ENCODE measurements at places on chromosomes 7 and 10. TPM values are rescaled to one million over a fixed set of nuclear protein-coding genes. Genes with fewer than 3 reads are reported as not detected.

DNA sequence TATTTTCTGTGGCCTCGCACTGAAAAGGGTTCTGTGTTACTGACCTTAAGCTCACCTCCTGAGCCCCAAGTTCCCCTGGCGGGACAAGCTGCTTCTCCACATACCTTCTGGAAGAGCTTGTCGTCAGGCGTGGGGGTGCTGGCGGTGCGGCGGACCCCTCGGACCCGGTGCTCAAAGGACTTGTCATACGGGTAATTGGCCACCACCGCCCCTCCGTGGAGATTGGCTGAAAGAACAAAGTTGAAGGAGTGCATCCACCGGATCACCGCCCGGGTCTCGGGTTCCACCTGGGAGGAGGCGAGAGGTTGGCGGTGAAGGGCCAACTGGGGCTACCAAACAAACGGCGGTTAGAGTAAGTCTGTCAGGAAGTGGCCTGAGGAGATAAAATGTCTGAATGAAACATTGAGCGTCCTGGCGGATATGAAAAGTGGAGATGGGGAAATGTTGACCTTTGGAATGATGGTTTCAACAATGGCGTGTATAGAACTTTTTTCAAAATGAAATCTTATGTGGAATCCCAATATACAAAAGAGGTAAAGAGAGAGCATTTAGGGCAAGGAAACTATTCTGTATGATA is 16.5 kb downstream of the CPN1 start:
- DNase-seq: no peak

MSS51 gene
- 0.39 TPM for total RNA-seq

DNA sequence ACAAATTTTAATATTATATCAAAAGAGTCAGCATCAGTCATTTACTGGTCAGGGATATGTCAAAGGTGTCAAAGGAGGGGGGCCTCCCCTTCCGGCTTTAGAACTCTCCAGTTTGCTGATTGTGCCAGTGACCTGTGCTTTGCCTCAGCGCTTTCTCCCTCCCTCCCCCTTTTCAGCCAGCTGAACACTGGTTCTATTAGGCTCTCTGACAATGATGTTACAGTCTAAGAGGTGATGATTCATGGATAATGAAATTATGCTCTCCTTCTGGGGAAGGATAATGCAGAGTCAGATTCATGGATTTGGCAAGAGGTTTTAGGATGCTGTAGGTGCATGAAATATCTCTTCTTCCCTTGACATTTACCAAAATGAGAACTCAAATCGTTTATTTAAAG is 6.1 kb downstream of the LRRTM3 start:
- DNase-seq: no peak

DNA sequence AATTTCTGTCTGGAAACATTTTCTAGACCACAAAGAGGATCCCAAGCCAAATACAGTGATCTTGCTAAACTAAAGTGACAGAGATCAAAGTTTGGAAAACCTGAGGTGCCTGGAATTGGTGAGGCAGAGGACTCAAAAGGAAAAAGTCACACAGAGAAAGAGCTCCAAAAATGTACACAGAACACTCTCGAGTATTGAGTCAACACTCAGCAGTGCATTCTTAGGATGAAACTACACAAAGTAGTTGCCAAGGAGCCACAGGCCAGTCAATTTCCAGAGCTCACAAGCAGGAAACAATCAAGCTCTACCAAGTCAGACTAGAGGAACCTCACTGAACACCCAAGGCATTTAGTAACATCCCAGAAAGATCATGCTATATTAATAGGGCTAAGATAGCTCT is 61.3 kb downstream of the MICU1 start:
- DNase-seq: no peak

DNA sequence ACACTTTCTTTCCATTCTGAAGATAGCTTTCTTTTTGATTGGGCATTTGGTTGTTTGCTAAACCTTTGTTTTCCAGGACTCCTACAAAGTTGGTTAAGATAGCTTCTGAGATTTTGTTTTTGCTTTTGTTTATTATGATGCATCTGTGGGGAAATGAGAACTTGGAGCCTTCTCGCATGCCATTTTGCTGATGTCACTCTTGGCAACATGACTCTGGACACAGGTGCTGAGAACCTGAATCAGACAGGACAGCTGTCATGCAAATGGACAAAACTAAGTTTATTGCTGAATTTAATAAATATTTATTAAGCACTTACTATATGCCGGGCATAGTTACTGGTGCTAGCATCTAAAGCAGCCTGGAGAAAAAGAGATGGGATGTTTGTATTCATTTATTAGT is 274.1 kb downstream of the ZEB1 start:
- DNase-seq: no peak

TMEM243 gene
- 8.7 TPM for total RNA-seq

GRCh38 chr10:114151486-114151885 is 22.5 kb downstream of the CCDC186 start:
- DNase-seq: peak; percentile 91

- no peak for DNase-seq
These were observed 342.7 kb downstream of the CXCL12 start for GRCh38 chr10:44042075-44042770.

DNA sequence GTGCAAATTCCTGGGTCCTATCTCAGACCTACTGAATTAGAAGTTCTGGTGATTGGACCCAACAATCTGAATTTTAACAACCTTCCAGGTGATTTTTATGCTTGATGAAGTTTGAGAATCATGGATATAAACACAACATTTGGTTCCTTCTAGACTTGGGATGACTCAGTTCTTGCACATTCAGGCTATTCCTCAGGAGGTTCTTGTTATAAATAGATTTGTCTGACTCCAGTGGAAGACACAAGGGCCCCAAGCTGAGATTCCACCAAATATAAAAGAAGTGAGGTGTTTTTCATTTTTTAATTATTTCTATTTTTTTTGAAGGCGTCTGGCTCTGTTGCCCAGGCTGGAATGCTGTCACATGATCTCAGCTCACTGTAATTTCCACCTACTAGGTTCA is 9.4 kb upstream of the TAS2R16 start:
- DNase-seq: no peak

DNA sequence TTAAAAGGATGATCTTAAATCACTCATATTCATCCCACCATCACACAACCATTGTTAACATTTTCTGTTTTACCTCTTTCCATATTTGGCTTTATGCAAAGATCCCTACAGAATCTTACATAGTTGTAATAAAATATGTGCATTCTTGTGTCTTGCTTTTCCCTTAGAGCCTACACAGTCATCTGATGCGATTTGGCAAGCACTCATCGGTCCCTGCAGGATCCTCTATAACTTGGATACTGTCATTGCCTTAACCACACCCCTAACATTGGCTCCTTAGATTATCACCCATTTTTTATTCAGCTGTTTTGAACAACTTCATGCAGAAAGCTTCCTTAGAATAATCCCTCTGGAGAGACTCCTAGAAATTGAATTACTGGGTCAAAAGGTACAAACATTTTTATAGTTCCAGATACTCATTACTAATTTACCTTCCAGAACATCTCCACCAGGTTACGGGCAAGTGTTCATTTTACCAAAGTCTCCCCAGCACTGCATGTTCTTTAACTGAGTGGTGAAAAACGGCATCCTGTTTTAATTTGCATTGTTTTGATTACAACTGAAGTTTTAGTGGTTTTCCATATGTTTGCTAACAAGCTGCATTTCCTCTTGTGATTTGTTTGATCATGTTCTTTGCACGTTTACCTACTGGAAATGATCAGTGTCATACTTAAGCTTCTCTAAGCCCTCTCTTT is 268.3 kb downstream of the GRID1 start:
- DNase-seq: no peak

DNA sequence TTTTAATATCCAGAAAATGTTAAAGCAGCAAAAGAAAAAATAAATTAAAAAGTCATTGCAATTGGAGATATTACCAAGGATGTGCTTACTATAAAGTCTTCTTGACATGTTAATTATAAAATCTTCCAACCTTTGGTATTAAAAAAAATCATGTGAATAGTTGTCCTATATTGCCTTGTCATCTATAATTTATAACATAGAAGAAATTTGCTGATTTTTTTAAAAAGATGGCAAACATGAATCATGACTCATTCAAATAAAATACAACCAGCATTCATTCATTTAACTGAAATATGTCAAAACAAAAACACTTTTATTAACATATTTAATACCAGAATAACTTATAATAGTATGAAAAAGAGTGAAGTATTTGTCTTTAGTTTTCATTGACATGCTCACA is 72.6 kb downstream of the MKX start:
- no peak for DNase-seq

ANKRD22 gene
- not detected for total RNA-seq

GRCh38 chr7:138512885-138513284 is 52.8 kb downstream of the TRIM24 start:
- no peak for DNase-seq

NRAP gene
- total RNA-seq: not detected

DNA sequence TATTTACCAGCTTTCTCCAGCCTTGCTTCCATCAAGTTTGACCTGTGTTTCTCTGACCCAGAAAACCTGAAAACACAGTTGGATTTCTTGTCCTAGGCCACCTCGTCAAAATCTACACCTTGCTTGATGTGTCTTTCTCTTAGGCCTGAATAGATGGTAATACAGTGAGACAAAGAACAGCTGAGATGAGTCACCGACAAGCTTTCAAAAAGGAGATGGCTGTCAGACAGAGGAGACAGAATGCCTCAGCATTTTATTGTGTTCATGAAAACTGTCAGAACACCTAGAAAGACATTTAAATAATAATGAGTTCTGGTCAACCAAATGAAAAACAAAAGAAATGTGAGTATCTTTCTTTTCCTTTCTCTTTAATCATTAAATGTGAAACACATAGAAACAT is 119.7 kb upstream of the SORCS1 start:
- DNase-seq: no peak

GRCh38 chr10:95242581-95243317 is 48.1 kb downstream of the PDLIM1 start:
- DNase-seq: peak; percentile 60

- peak; percentile 69 for DNase-seq
These were observed 57.9 kb downstream of the GRB10 start for GRCh38 chr7:50724526-50725520.

DNA sequence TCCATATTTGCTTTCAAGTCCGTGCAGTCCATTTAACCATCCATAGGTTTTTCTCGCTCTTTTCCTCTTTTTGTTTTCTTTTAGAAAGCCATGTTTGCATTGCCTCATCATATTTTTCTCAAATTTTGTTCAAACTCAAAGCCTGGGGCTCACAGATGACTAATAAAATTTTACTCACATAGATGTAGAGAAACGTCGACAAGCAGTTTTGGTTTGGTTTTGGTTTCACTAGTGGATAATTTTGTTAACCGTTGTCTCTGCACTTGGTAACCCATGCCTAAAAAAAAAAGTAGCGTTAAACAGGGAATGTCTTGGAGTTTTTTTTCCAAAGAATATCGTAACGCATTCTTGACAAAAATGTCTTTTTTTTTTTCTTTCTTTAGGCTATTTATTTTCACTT is 344.2 kb upstream of the GALNT17 start:
- DNase-seq: no peak

- DNase-seq: no peak
These were observed 14.5 kb upstream of the CYCS start for GRCh38 chr7:25139536-25139935.

- DNase-seq: no peak
These were observed 161.7 kb downstream of the TNS3 start for GRCh38 chr7:47420122-47420780.

GRCh38 chr10:131822692-131823245 is 78.0 kb upstream of the PPP2R2D start:
- no peak for DNase-seq

DNA sequence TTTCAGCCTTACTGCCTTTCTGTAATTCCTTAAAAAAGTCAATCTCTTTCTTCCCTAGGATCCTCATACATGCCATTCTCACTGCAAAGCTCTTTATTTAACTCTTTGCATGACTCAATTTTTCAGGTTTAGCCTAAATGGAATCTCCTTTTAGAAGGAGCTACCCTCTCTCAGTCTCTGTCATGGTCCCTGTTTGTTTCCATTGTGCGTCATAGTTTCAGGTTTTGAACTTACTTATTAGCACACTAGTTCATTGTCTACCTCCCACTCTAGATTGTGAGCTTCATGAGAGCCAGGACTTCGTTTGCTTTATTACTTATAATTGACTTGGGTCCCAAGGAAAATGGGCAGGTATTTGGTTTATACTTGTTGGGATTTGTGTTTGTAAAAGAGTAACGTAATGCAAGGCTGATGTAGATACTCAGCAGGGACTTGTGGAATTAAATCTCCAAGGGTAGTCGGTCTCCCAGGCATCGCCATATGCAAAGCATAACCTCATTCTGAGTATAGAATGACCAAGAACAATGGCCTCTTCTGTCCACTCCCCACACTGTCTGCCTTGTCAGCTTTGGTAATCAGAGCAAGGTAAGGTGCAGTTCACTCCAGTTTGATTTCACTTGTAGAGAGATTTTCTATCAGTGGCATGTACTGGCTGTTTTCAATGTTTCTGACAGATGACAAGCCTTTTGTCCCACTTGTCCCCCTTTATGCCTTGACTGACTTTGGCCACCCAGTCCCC is 252.0 kb downstream of the SORCS3 start:
- DNase-seq: no peak

NKX2-3 gene
- not detected for total RNA-seq

GRCh38 chr7:128194533-128195282 is 46.4 kb upstream of the LEP start:
- no peak for DNase-seq

DNA sequence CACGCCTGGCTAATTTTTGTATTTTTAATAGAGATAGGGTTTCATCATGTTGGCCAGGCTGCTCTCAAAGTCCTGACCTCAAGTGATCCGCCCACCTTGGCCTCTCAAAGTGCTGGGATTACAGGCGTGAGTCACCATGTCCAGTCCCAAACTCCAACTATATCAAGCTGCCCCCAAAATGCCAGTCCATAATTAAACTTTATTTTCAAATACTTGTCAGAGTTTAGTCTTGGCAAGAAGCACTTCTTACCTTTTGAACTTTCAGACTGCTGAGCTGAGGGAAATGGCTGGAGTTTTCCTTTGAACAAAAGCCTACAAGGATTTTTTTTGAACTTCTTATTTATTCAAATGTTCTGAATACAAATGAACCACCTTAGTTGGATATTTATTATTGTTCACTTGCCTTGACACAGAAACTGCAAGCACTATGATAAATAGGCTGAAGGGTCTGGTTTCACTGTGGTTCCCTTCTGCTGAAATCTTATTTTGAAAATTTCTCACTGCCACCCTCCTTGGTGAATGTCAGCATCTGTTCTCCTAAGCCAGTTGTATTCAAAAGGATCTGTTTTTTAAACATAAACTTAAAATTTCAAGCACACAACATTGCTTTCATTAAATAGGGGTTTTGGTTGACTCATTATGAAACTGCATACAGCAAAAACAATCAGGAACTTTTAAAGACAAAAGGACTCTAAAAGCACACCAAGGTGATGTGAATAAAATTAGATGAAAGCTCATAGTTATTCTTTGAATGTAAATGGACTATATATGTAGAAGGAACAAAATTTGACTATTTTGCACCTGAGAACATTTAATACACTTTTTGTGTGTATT is 101.7 kb upstream of the SLC26A5 start:
- no peak for DNase-seq

MUC3A gene
- 0.13 TPM for total RNA-seq

DNA sequence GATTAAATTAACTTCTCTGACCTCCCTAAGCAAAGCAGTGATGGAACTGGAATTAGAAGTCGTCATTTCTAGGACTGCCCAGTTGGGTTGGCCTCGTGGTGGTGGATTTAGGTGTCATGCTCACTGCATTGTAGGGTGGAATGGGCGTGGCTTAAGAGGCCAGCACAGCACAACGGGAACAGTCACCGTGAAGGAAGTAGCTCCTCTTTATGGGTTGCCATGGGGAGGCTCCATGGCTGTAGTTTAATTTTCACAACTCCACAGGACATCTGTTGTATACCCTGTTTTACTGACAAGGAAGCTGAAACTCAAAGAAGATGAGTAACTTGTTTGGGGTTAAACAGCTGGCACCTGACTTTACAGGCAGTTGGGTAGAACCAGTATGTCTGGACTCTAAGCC is 208.3 kb downstream of the CELF2 start:
- no peak for DNase-seq

Measured in dermis microvascular lymphatic vessel endothelial cell (primary cell).